ENCODE measurements at places on chromosomes 3 and 15.
A peak's percentile ranks its signal among the peaks of the same experiment; 100 is the strongest.

DNA sequence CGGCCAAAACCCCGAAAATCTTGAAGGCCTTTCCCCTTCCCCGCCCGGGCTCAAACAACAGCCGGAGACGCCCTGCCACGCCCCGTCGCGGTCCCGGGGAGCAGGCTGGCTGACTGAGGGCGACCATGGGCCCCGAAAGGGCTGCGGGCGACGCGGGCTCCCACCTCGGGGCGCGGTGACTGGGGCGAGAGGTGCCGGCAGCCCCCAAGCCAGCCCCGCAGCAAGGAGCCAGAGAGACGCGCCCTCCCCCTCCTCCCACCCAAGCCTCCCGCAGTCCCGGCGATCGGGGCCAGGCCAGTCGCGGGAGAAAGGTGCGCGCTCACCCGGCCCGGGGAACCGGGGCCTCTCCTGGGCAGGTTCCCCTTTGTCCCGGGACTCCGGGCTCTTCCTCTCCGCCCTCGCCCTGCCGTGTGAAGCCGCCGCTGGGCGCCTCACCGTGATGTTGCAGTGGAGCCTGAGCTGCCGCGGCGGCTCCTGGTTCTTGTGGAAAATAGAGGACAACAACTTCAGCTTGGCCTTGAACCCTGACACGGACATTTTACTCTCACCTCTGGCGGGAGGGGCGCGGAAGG, 30.6 kb upstream of the ZSCAN2 start:
- DNase-seq = peak; percentile 17

DNA sequence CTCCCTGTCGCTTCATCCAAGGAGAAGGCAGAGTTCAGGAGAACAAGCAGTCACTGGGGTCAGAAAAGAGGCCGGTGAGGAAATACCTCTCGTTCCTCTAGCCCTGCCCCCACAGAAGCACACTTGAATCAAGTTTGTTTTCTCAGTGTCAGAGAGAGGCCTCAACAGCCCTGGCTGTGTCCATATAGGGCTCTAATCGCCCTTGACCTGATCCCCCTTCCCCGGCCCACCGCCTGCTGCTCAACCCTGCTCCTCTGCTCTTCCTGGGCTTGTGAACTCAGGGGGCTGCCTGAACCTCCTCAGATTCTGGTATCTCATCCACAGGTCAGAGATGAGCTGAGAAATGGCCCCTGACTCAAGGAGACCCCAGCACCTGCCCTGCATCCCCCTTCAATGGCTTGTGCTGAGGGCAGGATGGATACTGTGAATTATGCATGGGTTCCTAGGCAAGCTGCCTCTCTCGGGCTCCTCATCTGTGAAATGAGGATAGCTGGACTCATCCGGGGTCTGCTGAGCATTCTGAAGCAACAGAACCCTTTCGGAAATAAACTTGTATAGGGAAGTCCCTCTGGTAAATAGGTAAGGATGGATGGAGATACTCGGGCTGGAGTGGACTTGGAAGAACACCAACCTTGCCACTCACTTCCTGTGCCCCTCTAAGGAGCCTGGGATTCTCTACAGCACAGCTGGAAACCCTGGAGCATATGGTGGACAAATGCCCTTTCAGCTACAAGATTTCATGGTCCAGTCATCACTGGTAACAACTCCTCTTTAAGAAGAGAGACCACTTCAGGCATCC, 147.5 kb downstream of the STT3B start:
- no peak for DNase-seq

- DNase-seq = no peak
Measured at GRCh38 chr3:139296141-139296718, 47.6 kb upstream of the MRPS22 start.

DNA sequence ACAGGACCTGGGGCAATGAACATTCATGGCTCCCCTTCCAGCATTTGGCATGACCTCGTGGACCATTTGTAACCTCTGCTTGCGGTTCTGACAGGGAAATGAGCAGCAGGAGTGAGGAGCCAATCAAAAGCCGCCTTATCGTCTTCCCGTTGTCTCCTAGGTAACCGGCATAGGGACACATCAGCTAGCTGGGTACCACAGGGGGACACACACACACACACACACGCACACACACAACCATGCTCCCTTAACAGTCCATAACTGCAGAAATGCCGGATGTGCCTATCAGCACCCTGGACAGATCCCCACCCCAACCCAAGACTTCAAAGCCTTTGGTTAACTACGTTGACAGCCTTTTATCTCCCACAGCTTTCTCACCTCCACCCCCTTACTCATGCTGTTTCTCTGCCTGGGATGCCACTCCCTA, 53.4 kb upstream of the CCDC174 start:
- DNase-seq = peak; percentile 11

GRCh38 chr3:8441969-8442559, 59.6 kb upstream of the LMCD1 start:
- no peak for DNase-seq

DNA sequence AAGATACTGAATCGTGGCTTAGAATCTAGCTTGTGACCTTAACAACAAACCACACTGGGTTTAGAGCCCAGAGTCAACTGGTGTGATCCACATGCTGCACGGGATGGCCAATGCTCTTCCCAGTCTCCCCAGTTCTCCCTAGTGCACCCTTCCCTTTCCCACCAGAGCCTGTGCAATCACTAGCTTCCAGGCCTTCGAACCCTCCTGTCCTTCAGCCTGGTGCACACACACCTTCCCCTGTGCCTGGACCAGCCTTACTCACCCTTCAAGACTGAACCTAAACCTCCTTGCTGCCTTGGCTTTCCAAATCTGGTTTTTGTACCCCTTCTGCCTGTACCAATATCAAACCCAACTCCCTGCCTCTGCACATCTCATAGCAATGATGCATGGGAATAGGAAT, 43.8 kb downstream of the WNT5A start:
- DNase-seq = no peak

GRCh38 chr3:2984831-2985220, 125.3 kb downstream of the IL5RA start:
- no peak for DNase-seq

DNA sequence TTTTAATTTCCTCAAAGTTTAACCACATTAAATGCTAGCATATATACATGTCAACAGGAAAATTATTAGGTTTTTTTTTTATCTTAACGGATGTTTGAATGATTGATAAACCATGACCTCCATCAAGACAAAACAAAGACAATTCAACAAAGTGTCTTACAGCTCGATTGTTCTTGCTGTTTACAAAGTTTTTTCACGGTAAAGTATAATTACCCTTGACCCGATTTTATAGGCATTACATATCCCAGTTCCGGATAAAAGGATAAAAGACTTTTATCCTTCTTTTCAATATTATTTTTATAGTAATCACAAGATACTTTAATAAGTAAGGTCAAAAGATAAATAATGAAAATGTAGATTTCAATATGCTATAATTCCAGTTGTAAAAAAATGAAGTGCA, 96.9 kb downstream of the RORA start:
- DNase-seq = no peak

DNA sequence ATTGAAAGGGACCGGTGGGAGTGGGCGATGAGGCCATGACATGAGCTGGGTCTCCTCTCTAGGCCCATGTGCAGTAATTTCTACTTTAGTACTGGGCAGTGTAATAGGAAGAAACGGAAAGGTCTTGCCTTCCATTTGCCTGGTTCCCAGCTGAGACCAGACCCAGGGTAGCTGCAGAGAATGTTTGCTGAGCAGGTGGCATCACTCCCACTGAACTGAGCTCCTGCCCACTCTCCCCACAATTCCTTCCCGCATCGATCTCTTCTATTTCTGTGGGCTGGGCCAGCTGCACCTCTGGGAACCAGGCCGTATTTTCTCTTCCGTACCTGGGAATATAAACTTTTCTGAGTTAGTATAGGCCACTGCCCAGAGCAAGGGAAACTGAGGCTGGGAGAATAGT, 15.8 kb downstream of the ESYT3 start:
- no peak for DNase-seq

DNA sequence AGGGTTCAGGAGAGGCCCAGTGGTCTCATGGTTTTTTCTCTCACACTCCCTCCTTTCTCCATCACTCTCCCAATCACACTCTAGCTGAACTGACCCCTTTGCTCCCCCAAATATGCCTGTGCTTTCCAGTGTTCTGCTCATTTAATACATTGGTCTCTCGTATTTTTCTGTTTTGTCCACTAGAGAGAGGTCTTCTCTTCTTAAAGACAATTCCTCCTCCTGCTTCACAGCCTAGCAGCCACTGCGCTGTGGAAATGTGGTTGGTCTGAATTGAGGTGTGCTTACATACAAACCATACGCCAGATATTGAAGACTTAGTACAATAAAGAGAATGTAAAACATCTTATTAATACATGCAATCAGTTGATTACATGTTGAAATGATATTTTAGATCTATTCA, 60.6 kb upstream of the XCR1 start:
- DNase-seq = no peak

DNA sequence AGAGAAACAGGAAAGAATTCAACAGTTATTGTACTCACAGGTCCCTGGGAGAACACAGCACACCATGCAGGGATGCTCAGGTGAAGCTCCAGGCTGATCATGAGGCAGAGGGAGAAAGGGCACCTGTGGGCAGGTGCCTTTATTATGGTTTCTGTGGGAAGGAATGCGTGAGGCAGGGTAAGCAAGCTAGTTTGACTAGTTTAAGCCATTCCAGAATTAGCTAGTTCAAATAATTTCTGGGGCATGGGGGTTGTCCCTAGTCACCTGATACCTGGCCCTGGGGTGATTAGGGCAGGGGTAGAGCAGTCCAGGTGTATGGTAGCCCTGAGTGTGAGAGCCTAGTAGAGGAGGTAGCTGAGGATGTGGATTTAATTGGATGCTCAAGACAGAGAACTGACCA, 47.9 kb upstream of the DCLK3 start:
- no peak for DNase-seq

DNA sequence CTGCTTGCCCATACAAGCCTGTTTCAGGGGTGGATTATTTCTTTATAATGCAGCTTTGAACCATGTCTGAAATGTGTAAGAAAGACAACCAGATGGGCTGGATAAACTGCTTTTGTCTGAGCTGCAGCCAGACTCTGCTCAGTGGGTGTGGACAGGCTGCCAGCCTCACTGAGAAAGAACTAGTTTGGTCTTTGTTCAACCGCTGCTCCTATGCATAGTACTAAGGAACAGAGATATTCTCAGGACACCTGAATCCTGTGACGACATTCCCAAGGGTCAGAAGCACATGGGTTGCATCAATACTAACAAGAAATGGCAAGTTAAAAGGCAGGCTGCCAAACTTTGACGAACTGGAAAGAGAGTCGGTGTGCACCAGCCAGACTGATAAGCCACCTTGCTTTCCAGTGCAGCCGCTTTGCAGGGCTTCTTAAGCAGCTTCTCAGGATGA, 57.2 kb downstream of the PLD1 start:
- no peak for DNase-seq

- no peak for DNase-seq
Measured at GRCh38 chr3:61354604-61355003, 103.4 kb upstream of the FHIT start.

GRCh38 chr3:167787440-167787839, 51.9 kb downstream of the SERPINI1 start:
- DNase-seq = no peak

DNA sequence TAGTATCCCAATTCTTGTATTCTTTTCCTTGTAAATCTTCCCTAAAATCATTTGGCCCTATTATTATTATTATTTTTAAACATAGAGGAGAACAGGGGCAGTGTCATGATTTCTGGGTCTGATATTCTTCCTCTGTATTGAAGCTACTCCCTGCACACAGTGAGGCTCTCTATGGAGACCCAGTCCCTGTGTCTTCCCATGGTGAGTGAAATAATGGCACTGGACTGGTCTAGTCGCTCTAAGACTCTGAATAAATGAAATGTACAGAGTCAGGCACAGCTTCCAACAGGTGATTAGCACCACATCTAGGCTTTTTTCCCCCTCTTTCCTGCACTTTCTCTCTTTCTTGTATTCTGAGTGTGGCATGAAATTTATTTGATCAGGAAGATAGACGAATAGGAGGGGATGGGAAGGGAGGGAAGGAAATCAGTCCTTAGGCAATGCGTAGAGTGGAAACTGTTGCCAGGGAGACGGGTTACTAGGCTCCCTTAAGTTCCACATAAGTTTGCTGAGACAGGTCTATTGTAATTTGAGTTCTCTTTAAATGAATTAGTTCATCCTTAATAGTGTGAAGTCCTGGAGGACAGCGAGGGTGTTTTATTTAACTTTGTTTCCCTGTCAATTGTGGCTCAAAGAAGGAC, 49.0 kb upstream of the NDN start:
- no peak for DNase-seq

DNA sequence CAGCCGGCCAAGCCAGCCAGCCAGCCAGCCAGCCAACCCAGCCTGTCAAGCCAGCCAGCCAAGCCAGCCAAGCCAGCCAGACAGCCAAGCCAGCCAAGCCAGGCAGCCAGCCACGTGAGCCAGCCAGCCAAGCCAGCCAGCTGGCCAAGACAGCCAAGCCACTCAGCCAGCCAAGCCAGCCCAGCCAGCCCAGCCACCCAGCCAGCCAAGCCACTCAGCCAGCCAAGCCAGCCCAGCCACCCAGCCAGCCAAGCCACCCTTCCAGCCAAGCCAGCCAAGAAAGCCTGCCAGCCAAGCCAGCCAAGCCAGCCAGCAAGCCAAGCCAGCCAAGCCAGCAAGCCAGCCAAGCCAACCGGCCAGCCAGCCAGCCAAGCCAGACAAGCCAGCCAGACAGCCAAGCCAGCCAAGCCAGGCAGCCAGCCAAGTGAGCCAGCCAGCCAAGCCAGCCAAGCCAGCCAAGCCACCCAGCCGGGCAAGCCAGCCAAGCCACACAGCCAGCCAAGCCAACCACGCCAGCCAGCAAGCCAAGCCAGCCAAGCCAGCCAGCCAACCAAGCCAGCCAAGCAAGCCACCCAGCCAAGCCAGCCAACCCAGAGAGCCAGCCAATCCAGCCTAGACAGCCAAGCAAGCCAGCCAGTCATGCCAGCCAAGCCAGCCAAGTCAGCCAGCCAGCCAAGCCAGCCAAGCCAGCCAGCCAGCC, 199.5 kb downstream of the GOLGA6L6 start:
- no peak for DNase-seq

DNA sequence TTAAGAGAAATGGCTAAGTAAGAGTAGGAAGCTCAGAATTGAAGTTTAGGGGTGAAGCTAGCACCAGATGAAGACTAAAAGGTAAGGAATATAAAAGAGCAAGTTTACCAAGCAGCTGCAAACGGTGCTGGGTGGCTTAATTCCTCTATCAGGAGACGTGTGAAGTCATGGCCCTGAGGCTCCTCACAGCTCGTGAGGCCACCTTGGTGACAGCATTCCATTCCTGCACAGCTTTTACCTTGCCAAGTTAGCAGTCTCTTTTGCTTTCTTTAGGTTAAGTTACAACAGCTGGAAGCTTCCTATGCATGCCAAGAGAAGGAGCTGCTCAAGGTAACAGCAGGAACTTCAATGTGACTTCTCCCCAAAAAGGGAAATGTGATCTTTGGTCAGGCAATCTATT, 6.4 kb downstream of the TMCO5A start:
- DNase-seq = no peak

Measured in activated CD4-positive, alpha-beta T cell treated with anti-CD3 and anti-CD28 coated beads, Interleukin-2, amount 50 U/mL, for 24 hours (primary cell).